ENCODE measurements at places on chromosomes 2 and 18.
A peak's percentile ranks its signal among the peaks of the same experiment; 100 is the strongest.

- DNase-seq = no peak
Observed at GRCh38 chr2:173676647-173677046, 288.5 kb downstream of the SP3 start.

GRCh38 chr18:13265008-13265910 lies 46.7 kb downstream of the LDLRAD4 start:
- DNase-seq = no peak

DNA sequence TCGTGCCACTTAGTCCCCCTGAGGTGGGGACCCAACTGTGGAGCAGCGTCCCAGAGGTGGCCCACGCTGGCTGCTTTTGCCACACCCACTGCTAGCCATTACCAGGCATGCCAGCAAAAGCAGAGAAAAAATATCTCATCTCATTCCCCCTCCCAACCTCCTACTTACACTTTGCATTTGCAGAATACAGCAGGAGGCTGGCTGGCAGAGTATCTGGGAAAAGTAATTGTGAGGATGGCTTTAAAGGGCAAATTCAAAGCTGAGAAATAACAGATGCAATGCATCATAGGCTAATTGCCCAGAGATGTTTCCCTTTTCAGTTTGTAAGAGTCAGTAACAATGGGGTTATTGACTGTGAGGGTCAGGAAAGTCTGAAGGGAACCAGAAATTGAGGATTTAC lies 438.1 kb upstream of the DSEL start:
- DNase-seq = no peak

DNA sequence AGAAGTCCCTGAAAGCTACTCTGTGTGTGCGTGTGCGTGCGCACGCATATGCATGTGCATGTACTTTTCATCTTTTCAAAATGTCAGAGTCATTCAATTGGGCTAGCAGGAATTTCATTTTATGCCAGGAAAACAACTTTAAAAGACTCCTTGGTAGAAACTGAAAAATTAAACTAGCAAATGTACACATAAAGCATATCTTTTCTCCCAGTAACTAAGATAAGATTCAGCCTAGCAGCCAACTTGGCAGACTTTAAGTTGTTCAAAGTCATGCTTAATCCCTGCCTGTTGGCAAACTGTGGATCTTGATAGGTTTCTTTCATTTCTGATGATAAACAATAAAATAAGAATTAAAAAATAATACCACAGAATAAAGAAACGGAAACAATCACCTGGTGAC lies 1129.1 kb downstream of the LRP1B start:
- no peak for DNase-seq

GRCh38 chr2:236057375-236057774 lies 110.8 kb downstream of the GBX2 start:
- DNase-seq = no peak

- no peak for DNase-seq
Observed at GRCh38 chr2:230749111-230749510, 36.5 kb downstream of the CAB39 start.

DNA sequence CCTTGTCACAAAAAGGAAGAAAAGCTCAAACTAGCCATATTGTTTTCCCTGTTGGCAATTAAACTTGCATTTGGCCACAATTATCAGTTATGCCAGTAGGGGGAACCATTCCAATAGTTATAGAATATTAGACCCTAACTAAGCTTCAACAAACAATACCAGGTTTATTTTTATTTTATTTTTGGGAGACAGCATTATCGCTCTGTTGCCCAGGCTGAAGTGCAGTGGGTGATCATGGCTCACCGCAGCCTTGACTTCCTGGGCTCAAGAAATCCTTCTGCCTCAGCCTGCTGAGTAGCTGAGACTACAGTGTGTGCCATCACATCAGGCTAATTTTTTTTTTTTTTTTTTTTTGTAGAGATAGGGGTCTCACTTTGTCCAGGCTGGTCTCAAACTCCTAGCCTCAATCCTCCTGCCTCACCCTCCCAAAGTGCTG lies 102.1 kb downstream of the ATAD2B start:
- DNase-seq = peak; percentile 32

GRCh38 chr2:98985905-98986666 lies 50.1 kb upstream of the CRACDL start:
- DNase-seq = no peak

GRCh38 chr2:209501579-209501978 lies 77.7 kb downstream of the MAP2 start:
- no peak for DNase-seq

DNA sequence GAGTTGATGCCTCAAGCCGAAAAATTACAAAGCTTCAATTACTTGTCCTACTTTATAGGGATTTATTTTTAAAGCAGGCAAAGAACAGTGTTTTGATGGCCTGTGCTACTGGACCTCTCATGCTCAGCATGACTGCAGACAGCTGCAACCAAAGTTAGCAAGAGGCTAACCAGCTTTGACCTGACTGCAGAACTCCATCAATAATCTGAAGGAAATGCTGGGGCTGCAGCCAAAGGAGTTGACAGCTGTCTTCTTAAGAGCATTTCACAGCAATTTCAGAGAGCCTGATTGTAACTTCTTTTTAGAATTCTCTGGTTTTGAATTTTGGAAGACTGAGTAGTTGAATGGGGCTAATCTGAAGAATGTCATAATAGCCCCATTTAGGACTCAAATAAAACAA lies 46.5 kb upstream of the SESTD1 start:
- no peak for DNase-seq

DNA sequence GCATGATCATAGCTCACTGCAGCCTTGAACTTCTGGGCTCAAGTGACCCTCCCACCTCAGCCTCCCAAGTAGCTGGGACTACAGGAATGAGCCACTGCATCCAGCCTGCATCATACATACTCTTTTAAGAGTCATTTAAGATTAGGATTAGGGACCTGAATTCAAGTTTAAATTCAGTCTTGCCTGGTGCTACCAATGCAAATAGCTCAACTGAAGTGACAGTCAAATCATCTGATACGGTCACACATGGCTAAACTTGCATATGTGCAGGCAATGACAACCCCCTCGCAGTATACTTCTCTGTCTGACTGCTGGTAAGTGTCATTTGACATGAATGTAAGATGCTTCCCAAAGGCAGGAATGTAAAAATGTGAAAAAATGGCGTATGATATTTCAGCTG lies 31.8 kb upstream of the TMEM131 start:
- peak; percentile 1 for DNase-seq

- DNase-seq = no peak
Observed at GRCh38 chr2:71720596-71721361, 267.4 kb downstream of the DYSF start.

DNA sequence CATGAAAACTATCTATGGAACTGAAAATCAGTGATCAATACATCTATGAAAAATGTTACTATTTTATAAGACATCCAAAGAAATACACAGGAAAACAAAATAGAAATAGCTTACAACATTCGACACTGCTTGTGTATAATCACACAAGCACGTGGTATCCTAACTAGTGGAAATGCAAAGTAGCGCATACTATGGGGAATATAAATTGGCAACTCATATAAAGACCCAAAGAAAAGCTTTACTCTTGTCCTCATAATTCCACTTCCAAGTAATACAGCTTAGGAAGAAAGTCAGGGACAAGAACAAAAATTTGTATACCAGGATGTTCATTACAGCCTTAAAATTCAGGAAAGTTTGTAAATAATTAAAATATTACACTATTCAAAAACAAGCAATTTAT lies 384.6 kb downstream of the NRXN1 start:
- no peak for DNase-seq

DNA sequence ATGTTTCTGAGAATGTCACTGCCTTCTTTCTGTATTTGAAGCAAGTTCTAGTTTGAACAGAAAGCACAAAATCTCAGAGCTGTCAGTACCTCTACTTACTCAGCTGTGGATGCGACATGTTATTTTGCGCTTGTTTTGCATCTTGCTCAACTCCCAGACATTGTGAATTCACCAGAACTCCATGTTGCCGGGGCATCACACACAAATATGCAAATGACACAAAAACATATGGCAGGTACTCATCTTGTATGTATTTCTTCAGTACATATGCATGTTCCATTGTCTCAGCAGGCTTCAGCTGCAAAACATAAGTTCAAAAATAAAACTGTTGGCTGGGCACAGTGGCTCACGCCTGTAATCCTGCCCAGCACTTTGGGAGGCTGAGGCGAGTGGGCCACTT lies 30.8 kb downstream of the ADCY3 start:
- no peak for DNase-seq

DNA sequence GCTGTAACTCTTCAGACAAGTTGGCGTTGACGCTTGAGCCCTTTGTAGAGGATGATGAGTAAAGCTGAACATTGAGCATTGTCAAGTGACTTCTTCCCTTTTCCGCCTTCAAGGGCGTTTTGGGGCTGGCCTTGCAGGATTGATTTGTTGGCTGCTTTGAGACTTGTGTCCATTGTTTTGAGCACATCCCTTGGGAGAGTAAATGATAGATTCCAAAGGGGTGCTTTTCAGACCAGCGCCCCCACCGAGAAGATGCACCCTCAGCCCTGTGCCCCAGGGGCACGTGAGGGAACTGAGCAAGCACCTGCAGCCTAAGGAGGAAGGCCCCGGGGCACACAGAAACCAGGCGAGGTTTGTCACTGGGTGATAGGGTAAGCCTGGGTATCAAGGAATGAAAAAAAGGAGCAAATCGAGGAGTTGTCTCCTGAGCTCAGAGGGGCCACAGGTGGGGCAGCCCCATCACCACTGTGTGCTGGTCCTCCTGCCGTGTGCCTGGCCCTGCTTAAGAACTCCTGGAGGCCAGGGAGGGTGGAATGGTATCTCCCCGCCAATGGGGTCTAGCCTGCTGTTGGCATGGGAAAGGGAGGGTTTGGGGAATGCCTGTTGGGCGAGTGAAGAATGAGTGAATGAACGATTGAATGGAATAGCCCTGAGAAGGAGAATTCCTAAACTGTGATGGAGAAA lies 64.0 kb downstream of the RAB31 start:
- DNase-seq = no peak

DNA sequence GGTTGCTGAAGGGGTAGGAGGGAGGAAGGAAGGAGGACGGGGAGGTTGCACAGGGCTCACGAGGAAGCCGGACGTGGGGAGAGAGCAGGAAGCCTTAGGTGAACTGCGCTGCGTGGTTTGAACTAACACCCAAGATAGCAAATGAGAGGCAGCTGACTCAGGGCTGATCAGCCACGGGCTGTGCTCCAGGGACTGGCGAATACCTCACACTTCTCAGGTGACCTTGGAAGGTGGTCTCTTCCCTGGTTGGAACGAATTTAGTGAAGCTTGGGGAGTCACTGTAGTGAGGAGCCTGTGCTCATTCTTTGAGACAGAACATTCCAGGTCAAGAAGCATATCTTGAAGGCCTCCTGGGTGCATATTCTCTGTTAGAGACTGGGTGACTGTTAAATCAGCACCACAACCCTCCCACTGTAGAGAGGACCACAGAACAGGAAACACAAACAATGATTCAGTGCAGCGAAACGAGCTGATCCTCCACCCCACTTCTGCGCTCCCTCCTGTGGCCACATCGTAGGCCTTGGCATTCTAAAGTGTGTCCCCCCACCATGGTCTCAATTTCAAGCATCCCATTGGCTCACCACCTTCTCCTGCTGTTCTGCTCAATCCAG lies 33.8 kb downstream of the TOGARAM2 start:
- DNase-seq = peak; percentile 40

GRCh38 chr2:55163274-55163721 lies 68.8 kb downstream of the CLHC1 start:
- no peak for DNase-seq

DNA sequence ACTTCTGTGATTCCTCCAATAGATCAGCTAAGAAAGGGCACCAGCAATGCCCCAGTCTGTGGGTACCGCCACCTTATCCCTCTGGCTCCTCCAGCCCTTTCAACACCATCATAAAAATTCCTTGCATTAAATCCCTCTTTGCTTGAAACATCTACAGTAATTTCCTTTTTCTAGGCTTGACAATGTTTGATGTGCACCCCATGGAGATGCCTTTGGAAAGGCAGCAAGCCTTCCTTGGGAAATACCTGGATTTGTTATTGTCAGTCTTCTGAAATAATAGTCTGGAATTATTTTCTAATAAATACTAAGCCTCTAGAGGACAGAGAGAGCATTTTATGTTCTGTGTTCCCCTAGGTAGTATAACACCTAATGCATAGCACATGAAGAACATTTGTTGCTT lies 46.1 kb downstream of the NCKAP5 start:
- no peak for DNase-seq

- DNase-seq = peak; percentile 35
Observed at GRCh38 chr2:57720728-57721627, 325.6 kb upstream of the VRK2 start.

DNA sequence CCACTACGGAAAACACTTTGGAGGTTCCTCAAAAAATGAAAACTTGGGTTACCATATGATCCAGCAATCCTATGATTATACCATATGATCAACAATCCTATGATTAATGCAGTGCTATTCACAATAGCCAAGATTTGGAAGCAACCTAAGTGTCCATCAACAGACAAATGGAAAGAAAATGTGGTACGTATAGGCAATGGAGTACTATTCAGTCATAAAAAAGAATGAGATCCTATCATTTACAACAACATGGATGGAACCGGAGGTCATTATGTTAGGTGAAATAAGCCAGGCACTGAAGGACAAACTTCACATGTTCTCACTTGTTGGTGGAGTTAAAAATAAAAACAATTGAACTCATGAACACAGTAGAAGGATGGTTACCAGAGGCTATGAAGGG lies 27.6 kb downstream of the CLHC1 start:
- DNase-seq = no peak

GRCh38 chr2:38266382-38267061 lies 110.6 kb downstream of the ATL2 start:
- DNase-seq = no peak

GRCh38 chr2:148554459-148555247 lies 89.9 kb upstream of the EPC2 start:
- DNase-seq = no peak

GRCh38 chr2:8158711-8159110 lies 523.1 kb upstream of the ID2 start:
- no peak for DNase-seq

DNA sequence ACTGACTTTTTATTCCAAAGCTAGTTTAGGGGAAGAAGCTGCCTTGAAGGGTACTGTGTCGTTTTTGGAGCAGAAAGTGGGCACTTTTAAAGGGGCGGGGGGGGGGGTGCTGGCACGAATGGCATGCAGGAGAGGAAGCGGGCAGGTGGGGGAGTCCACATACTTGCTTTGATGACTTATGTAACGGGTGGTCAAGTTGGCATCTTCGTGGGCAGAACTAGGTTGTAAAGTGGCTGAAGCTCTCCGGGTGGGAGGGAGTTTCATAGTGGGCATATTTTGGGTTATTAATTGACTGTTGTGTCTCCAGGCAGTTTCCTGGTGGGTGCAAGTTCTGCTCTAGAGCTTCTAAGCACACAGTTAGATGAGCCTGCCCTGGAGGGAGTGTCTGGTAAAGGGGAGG lies 19.9 kb downstream of the PCARE start:
- no peak for DNase-seq

GRCh38 chr2:151922845-151923666 lies 94.8 kb upstream of the ARL5A start:
- no peak for DNase-seq

GRCh38 chr2:182897137-182897536 lies 30.7 kb upstream of the FRZB start:
- DNase-seq = no peak

GRCh38 chr2:241870081-241870541 lies 582 bp downstream of the RTP5 start:
- no peak for DNase-seq

- DNase-seq = no peak
Observed at GRCh38 chr2:65071499-65072180, 15.4 kb downstream of the CEP68 start.

GRCh38 chr18:43751835-43752234 lies 474.5 kb upstream of the SYT4 start:
- no peak for DNase-seq

GRCh38 chr18:49638209-49638785 lies 76.4 kb downstream of the LIPG start:
- DNase-seq = no peak
